Vagina (tissue), 2 donors: ENCODE measurements at places on chromosomes 6 and 20.

DNA sequence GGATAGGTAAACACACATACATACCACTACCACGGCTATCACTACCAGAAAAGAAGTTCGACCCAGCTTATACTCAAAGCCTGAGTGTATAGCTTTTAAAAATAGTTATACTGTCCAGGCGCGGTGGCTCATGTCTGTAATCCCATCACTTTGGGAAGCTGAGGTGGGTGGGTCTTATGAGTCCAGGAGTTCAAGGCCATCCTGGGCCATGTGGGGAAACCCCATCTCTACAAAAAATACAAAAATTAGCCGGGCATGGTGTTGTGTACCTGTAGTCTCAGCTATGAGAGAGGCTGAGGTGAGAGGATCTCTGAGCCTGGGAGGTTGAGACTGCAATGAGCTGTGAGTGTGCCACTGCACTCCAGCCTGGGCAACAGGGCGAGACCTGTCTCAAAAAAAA, 32.9 kb downstream of the NKX2-4 start:
- H3K36me3 ChIP-seq, result peaks cover 7% of the 10 kb centered on the region
- peaks cover 11% of the 10 kb centered on the region for H3K4me1 ChIP-seq
- no peak overlapping the region for H3K27ac ChIP-seq
- DNase-seq, result no peak
- H3K27me3 ChIP-seq, result no peaks in the 10 kb centered on the region

- no peaks in the 10 kb centered on the region for H3K36me3 ChIP-seq
- H3K27ac ChIP-seq, result peak overlapping the region; percentile 84
- no peaks in the 10 kb centered on the region for H3K27me3 ChIP-seq
- H3K4me3 ChIP-seq, result peak overlapping the region; percentile 69
- no peak for DNase-seq
- peaks cover 6% of the 10 kb centered on the region for H3K4me1 ChIP-seq
Observed at GRCh38 chr6:28105245-28105639, 19.2 kb upstream of the ZSCAN16 start.

DNA sequence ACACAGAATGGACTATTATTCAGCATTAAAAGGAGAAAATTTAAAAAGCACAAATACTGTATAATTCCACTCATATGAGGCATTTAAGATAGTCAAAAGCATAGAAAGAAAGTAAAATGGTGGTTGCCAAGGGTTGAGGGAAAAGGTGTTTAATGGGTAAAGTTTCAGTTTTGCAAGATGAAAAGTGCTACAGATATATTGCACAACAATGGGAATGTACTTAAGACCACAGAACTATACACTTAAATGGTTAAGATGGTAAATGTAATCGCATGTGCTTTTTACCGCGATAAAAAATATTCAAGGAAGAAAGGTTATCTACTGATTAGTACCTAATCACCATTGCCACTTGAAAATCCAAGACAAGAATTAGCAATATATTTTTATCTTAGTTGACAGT, 71.8 kb upstream of the NOX3 start:
- DNase-seq, result no peak
- H3K27me3 ChIP-seq, result no peaks in the 10 kb centered on the region
- no peaks in the 10 kb centered on the region for H3K36me3 ChIP-seq
- H3K4me1 ChIP-seq, result no peaks in the 10 kb centered on the region
- H3K4me3 ChIP-seq, result no peak overlapping the region

DNA sequence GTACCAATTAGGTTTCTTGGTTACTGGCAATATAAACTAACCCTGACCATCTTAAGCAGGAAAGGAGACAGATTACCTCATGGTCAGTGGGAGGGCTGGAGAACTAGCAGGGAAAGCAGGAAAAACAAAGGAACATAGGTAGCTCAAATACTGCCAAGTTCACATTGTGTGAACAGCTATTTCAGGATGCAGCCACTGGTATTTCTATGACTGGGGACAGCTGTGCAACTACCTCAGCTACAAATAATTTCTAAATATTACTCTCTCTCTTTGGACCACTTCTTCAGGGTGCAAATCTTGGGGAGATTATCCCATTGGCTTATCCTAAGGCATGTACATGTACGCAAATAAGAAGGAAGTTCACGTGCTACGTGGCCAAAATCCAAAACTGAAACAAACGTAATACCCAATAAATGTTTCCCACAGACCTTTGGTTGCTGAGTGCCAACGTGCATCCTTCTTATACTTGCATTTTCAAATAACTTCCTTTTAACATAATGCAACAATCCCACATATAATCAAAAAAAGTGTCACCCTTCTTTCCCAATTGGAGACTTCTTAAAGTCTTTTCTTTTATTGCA, 180.9 kb downstream of the PHF3 start:
- H3K4me1 ChIP-seq, result no peaks in the 10 kb centered on the region
- H3K27me3 ChIP-seq, result no peaks in the 10 kb centered on the region
- DNase-seq, result no peak
- no peak overlapping the region for H3K27ac ChIP-seq

- H3K36me3 ChIP-seq, result no peaks in the 10 kb centered on the region
- H3K27me3 ChIP-seq, result no peaks in the 10 kb centered on the region
- DNase-seq, result no peak
- H3K4me3 ChIP-seq, result no peak overlapping the region
- peaks cover 23% of the 10 kb centered on the region for H3K4me1 ChIP-seq
Observed at GRCh38 chr6:140464720-140465119, 1090.3 kb upstream of the CITED2 start.

DNA sequence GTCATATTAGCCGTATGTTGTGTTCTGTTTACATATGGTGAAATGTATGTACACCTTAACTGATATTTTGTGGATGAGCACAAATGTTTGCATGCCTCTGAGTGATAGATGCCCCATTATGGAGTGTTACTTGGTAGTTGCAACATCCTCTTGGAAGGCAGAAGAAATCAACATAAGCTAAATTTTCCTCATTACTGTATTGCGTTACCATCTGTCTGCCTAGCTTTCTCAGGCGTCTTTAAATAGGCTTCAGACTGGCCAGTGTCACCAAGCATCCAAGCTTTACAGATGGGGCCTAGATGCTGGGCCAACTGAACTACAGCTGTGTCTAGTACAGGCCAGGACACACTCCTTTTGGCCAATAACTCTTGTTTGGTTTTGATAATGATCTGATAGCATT, 250.6 kb downstream of the SAMD5 start:
- H3K27me3 ChIP-seq, result no peaks in the 10 kb centered on the region
- DNase-seq, result no peak
- no peaks in the 10 kb centered on the region for H3K4me1 ChIP-seq

DNA sequence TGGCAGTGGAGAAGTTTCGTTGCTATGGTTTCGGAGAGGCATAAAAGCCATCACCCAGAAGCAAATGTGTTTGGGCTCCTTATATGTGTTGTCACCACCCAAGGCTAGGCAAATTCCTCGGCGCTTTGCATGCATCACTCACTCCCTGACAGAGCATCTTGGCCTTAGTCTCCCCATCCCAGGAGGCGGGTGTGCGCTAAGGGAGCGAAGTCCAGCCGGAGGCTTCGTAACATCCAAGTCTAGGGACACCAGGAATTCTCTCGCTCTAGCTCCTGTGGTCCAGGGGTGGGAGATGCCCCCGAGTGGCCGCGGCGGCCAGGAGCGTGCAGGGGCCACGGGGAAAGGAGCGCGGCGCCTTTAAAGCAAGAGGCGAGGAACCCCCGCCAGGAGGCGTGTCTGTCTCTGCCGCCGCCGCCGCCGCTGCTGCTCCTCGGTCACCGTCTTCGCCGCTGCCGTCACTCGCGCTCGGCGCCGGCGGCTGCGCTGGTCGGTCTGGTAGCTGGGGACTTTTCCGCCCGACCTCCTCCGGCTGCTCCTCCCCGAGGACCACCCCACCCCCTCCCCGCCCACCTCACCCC, at the start of gene GRIK2:
Gene GRIK2, plus strand, starts transcription at position 458 of the 578 bp plus-strand sequence.
- H3K36me3 ChIP-seq, result no peaks in the 10 kb centered on the region
- no peak within 1 kb of the TSS for H3K27ac ChIP-seq
- DNase-seq, result no peak
- H3K27me3 ChIP-seq, result no peaks in the 10 kb centered on the region
- peak within 1 kb of the TSS; percentile 43 for H3K4me3 ChIP-seq

DNA sequence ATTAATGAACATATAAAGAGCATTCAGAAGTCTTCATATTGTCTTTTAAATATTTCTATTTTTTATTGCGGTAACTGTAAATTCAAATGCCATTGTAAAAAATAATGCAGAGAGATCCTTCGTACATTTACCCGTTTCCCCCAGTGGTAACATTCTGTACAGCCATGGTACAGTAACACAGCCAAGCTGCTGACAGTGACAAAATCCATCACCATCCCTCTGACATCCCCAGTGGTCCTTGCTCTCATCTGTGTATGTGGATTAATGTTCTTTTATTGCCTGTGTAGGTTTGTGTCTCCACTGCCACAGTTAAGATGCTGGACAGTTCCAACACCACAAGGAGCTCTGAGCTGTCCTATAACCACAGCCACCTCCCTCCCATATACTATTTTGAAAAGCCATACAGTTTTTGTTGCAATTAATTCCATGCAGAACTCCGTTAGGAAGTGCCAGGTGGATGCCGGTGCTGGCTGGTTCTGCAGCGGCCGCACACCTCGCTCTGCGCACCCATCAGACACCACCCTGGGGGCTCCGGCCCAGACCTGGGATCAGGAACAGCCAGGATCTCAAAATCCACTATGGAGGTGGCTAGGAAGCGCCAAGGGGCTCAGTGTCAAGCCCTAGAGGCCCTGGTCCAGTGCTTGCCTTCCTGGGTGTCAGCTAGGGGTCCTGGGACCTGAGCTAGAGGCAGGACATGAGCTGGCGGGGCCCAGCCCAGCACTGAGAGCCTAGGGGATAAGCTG, 93.1 kb upstream of the PMEPA1 start:
- no peak overlapping the region for H3K4me3 ChIP-seq
- H3K4me1 ChIP-seq, result peaks cover 3% of the 10 kb centered on the region
- H3K36me3 ChIP-seq, result no peaks in the 10 kb centered on the region
- no peaks in the 10 kb centered on the region for H3K27me3 ChIP-seq
- no peak for DNase-seq

DNA sequence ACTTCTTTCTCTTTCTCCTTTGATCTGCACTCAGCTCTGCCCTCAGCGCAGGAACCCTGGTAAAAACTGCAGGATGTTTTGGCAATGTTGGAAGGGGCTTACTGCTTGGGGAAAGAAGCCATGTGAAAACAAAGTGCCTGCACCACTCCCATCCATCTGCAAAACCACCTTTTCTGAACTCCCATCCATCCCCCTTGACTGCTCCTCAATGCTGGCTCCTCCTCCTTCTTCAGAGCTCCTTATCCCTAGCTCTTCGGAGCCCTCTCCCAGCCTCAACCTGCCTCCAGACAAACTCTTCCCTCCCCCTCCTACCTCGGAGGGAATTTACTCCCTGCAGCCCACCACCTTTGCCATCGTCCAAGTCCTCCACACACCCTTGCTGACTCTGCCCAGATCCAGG, 4.2 kb upstream of the ZBTB12 start:
- no peak for DNase-seq
- H3K27me3 ChIP-seq, result no peaks in the 10 kb centered on the region
- no peak overlapping the region for H3K4me3 ChIP-seq
- no peaks in the 10 kb centered on the region for H3K36me3 ChIP-seq

GRCh38 chr20:50595988-50596693, 86.0 kb downstream of the PTPN1 start:
- H3K27me3 ChIP-seq, result no peaks in the 10 kb centered on the region
- H3K27ac ChIP-seq, result no peak overlapping the region
- no peak overlapping the region for H3K4me3 ChIP-seq

DNA sequence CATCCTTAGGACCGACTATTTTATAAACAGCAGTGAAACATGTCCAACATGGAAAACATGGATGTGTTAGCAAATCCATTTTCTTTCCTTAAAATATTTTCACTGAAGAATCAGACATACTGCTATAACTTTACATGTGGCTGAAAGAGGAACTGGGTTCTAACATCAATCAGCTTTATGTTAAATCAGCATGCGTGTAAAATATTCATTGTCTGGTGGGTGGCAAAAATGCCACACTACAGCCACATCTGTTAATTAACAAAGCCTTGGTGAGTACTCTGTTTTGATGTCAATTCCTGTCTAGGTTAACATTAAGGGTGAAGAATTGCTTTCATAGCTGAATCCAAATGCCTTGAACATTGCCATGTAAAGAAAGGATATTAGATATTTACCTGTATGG, 222.6 kb upstream of the CEP162 start:
- no peak overlapping the region for H3K27ac ChIP-seq
- no peaks in the 10 kb centered on the region for H3K27me3 ChIP-seq
- DNase-seq, result no peak
- no peaks in the 10 kb centered on the region for H3K4me1 ChIP-seq
- no peaks in the 10 kb centered on the region for H3K36me3 ChIP-seq

- DNase-seq, result no peak
- no peak overlapping the region for H3K27ac ChIP-seq
- H3K36me3 ChIP-seq, result no peaks in the 10 kb centered on the region
- no peak overlapping the region for H3K4me3 ChIP-seq
- no peaks in the 10 kb centered on the region for H3K4me1 ChIP-seq
- no peaks in the 10 kb centered on the region for H3K27me3 ChIP-seq
Observed at GRCh38 chr6:166221040-166221439, 53.4 kb upstream of the TBXT start.

DNA sequence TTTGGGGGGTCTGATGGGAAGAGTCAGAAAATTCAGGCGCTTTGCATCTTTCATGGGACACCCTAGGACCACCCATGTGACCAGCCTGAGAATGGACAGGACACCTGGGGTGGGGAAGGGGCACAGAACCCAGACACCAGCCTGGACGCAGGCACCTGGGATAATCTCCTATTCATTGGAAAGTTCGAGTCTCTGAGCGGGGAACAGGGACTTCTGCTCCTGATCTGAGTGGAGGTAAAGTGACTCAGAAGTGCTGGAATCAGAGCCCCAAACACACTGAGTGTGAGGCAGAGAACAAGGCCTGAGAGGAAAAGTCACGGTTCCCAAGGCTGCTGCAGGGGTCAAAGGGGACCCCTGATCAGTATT, 1.4 kb downstream of the HLA-B start:
- H3K4me1 ChIP-seq, result peaks cover 26% of the 10 kb centered on the region
- H3K4me3 ChIP-seq, result peak overlapping the region; percentile 56
- no peaks in the 10 kb centered on the region for H3K36me3 ChIP-seq
- peak overlapping the region; percentile 86 for H3K27ac ChIP-seq

- H3K36me3 ChIP-seq, result no peaks in the 10 kb centered on the region
- no peak overlapping the region for H3K4me3 ChIP-seq
- no peak for DNase-seq
- no peak overlapping the region for H3K27ac ChIP-seq
Observed at GRCh38 chr6:123393331-123393730, 243.4 kb downstream of the TRDN start.

GRCh38 chr6:164859816-164860215, 449.6 kb downstream of the C6orf118 start:
- no peaks in the 10 kb centered on the region for H3K4me1 ChIP-seq
- DNase-seq, result no peak
- no peaks in the 10 kb centered on the region for H3K36me3 ChIP-seq

DNA sequence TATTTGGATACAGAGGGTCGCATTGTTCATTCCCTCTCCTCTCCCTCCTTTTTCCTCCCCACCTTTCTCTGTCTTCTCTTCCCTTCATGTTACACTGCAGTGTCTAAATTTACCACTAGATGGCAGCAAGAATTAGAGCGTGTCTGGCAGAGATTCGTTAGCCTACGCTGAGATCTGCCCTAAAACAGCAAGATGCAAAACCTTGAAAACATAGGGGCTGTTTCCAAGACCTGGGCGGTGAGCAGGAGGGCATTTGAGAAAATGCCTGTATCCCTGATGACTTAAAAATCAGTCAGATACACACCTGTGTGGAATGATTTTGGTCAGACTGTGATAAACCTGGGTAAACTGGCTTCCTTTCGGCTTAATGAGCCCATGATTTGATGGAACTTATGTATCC, 101.5 kb upstream of the ISM1 start:
- no peak for DNase-seq
- H3K4me3 ChIP-seq, result no peak overlapping the region
- H3K4me1 ChIP-seq, result no peaks in the 10 kb centered on the region
- H3K27me3 ChIP-seq, result no peaks in the 10 kb centered on the region
- H3K36me3 ChIP-seq, result no peaks in the 10 kb centered on the region

GRCh38 chr20:51159303-51159702, 136.4 kb upstream of the KCNG1 start:
- no peaks in the 10 kb centered on the region for H3K27me3 ChIP-seq
- DNase-seq, result no peak
- no peak overlapping the region for H3K4me3 ChIP-seq
- H3K4me1 ChIP-seq, result peaks cover 9% of the 10 kb centered on the region
- H3K36me3 ChIP-seq, result no peaks in the 10 kb centered on the region
